T-helper 17 cell (primary cell): ENCODE measurements at places on chromosomes 2 and 18.

DNA sequence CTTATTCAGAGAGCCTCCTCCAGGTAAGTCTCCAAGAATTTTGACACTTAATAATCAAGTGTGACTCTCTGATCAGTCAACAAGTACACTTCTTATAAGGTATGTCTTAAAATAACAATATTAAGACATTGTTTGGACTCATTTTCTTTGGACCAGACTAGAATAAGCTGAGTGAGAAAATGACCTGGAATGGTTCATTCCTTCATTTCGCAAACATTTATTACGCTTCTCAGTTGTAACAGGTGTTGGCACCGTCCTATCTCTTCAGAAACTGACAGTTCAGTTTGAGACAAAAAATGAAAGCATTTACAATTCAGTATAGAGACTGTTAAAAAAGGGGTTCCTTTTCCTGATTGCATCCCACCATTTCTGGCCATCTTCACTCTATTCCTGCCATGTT is 46.6 kb downstream of the TSPYL6 start:
- DNase-seq: no peak

- no peak for DNase-seq
These were observed 86.4 kb downstream of the GCA start for GRCh38 chr2:162430323-162430722.

DNA sequence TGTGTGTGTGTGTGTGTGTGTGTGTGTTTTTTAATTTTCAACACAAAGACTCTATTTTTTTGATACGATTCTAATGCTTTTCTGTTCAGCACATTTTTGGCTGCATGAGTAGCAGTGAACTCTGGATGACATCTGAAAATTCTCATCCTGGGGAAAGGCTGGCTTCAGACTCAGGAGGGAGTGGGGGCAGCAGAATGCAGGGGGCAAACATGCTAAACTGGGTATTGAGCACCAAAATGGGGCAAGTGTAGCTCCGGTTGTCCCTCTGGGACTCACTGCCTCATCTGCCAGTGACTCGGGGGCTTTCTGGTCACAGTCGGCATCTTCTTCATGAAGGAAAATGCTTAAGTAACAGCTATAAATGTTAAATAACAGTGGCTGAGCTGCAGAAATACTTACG is 116.8 kb upstream of the PID1 start:
- DNase-seq: no peak

- no peak for DNase-seq
These were observed 9.4 kb upstream of the CD302 start for GRCh38 chr2:159807183-159808031.

GRCh38 chr2:20657522-20658235 is 6.8 kb upstream of the HS1BP3 start:
- no peak for DNase-seq

GRCh38 chr2:100561191-100561590 is 1.6 kb upstream of the PDCL3 start:
- no peak for DNase-seq

GRCh38 chr2:36461039-36461681 is 105.6 kb downstream of the CRIM1 start:
- DNase-seq: no peak

GRCh38 chr2:56133441-56133840 is 50.3 kb upstream of the CCDC85A start:
- DNase-seq: no peak

DNA sequence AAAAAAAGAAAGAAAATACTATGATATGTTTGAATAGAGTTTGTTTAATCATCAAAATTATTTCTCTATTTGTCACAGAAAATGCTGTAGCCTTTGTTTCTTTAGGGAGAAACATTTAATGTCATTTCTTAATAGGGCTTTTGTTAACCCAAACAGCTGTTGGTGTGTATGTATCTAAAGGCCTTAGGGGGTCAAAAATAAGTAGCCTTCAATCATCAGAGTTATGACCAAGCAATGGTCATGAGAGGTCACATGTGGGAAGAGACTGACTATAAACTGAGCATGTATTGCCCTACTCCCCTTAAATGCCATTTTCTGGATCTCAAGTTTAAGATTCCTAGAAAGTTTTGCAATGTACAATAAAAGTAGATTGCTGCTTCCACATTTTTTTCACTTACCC is 22.7 kb downstream of the HNMT start:
- DNase-seq: no peak

DNA sequence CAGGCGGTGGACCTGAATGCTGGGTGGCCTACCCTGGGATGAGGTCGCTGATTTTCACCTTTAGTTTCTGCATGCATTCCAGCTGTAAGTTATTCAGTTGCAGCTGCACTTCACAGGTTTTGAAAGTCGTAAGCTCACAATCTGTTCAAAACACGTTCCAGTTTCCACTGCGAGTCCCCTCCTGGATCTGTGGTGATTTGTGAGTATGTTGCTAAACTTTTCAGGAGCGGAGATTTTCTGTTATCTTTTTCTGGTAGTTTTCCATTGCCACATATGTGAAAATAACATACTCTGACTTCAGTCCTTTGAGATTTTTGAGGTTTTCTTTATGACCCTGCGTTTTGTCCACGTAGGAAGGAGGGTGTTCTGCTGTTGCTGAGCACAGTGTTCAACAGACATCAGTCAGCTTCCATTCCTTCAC is 102.1 kb downstream of the SNTG2 start:
- no peak for DNase-seq

DNA sequence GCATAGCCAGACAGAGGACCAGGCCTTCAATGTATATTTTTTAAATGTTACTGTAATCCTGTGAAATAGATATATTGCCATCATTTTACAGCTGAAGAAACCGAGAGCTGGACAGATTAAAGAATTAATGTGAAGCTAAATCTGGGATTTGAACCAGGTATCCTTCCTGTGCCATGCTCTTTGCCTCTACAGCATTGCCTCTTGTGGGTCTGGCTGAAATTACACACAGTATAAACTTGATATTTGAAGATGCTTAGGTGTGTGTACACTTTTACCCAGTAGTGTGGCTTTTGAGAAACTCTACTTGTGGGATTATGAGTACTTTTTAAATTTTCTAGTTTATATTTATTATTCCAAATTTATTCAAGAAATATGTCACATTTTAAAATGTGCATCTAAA is 264.5 kb downstream of the CNTNAP5 start:
- DNase-seq: no peak

DNA sequence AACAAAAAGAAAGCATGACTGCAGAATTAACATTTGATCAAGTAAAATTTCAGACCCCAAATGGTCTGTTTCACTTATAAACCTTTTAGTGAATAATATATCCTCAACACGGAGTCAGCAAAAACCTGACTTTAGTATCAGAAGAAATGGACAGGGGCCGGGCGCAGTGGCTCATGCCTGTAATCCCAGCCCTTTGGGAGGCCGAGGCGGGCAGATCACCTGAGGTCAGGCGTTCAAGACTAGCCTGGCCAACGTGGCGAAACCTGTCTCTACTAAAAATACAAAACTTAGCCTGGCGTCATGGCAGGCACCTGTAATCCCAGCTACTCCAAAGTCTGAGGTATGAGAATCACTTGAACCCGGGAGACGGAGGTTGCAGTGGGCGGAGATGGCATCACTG is 3.0 kb downstream of the OR6B3 start:
- no peak for DNase-seq

DNA sequence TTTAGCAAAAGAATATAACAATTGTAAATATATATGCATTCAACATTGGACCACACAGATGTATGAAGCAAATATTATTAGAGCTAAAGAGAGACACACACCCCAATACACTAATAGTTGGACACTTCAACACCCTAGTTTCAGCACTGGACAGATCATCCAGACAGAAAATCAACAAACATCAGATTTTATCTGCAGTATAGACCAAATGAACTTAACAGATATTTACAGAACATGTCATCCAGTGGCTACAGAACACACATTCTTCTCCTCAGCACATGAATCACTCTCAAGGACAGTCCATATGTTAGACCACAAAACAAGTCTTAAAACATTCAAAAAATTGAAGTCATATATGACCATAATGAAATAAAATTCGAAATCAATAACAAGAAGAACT is 22.1 kb upstream of the EVA1A start:
- no peak for DNase-seq

DNA sequence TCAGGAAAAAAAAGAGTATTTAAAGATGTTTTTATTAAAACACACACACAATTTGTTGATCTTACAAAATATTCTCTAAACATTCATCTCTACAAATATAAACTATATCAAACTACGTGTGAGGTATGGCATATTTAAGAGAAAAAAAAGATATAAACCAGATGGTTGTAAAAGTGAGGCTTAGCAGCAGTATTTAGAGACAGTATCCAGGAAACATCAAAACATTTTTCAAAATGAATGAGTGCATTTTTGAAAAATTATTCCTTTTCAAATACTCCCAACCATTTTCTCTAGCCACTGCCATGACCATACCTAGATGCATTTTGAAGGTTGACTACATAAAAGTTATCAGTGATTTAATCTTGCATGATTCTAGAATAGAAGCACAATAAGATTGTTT is 38.2 kb upstream of the RAB27B start:
- DNase-seq: no peak

DNA sequence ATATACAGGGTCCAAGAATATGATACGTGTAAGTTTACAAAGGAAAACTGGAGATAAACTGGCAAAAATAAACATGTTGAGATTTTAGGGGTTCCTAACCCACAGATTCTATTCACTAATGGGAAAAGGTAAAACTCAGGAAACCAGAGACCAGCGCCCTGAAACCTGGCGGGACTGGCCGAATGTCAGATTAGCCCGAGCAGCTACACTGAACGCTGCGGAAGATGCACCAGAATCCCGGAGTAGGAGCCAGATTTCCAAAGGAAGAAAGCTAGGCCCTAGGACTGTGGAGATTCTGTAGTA is 679 bp upstream of the WDR75 start:
- no peak for DNase-seq

GRCh38 chr2:101442667-101443061 is 32.2 kb downstream of the RFX8 start:
- no peak for DNase-seq
